ENCODE measurements at places on chromosomes 7 and 10.

- no peak for DNase-seq
These were observed 13.3 kb downstream of the DHTKD1 start for GRCh38 chr10:12081879-12082557.

- no peak for DNase-seq
These were observed 200.3 kb upstream of the LYZL2 start for GRCh38 chr10:30829901-30830300.

DNA sequence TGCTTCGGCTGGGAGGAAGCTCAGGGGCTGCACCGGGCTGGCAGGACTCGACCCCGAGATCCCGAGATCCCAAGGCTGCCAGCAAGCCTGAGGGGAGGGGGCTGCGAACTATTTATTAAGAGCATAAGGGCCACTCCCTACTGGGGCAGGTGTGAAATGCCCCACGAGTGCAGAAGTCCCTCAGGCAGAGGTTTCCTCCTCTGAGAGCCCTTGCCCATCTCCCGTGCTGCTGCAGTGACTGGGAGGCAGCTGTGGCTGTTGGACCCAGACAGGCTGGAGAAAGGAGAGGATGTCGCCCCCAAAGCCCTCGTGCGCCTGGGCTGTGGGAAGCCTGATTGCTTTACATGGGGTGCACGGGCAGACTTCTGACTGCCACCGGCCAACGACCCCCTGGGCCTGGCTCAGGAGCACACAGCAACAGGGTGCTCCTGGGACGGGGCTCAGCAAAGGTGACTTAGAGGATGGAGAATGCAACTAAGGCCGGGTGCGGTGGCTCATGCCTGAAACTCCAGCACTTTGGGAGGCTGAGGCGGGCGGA is 39.8 kb downstream of the RGS10 start:
- DNase-seq, result no peak

- no peak for DNase-seq
These were observed 44.4 kb downstream of the GRM8 start for GRCh38 chr7:127208351-127208750.

DNA sequence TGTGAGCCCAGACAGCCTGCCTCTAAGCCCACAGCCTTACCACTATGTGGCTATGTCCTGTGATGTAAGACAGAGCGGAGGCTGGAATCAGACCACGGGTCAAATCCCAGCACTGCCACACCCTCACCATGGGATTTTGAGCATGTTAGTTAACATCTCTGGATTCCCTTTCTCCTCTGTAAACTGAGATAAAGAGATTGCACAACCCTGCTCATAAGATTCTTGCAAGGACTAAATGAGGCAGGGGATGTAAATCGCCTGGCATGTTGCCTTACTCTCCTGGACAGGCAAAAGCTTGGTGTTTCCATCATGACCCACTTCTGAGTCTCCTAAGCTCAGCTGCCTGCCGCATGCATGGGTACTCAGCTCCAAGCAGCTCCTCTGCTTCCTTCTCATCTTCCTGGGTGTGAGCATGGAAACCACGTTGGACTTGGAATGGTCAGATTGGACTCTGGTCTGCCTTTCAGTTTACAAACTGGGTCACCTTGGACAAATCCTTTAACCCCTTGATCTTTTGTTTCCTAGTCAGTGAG is 41.3 kb upstream of the MTURN start:
- DNase-seq, result no peak

DNA sequence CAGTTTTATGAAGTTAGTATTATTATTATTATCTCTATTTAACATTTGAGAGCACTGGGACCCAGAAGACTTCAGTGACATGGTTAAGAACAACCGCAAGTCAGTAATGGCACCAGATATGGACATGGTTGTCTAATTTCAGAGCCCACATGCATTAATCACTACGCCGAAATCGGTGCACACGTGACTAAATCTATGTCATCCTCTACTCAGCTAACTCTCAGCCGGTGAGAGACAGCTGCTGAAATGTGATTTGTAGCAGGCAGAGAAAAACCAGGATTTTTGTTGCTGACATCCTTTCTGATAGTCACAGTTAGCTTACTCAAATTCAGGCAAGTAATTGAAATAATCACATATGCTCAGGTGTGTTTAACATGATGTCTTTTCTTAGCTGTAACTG is 127.7 kb downstream of the SPAG6 start:
- no peak for DNase-seq
